Cardiac ventricle fibroblast (primary cell): ENCODE measurements at places on chromosomes 5 and 9. TPM values are rescaled to one million over a fixed set of nuclear protein-coding genes. Genes with fewer than 3 reads are reported as not detected.

The ZNF454 gene
- total RNA-seq = 2.0 and 4.4 TPM in 2 replicates

The MPDZ gene
- total RNA-seq = 26.5 and 42.1 TPM in 2 replicates

The IRX4 gene
- total RNA-seq = not detected in 2 replicates

The PCDHB4 gene
- 0.64 and 0.75 TPM in 2 replicates for total RNA-seq

The RAD23B gene
- 73.1 and 85.6 TPM in 2 replicates for total RNA-seq
